Cerebellar nuclear complex (tissue), 1 donor: ENCODE measurements at places on chromosomes 16 and 17.

DNA sequence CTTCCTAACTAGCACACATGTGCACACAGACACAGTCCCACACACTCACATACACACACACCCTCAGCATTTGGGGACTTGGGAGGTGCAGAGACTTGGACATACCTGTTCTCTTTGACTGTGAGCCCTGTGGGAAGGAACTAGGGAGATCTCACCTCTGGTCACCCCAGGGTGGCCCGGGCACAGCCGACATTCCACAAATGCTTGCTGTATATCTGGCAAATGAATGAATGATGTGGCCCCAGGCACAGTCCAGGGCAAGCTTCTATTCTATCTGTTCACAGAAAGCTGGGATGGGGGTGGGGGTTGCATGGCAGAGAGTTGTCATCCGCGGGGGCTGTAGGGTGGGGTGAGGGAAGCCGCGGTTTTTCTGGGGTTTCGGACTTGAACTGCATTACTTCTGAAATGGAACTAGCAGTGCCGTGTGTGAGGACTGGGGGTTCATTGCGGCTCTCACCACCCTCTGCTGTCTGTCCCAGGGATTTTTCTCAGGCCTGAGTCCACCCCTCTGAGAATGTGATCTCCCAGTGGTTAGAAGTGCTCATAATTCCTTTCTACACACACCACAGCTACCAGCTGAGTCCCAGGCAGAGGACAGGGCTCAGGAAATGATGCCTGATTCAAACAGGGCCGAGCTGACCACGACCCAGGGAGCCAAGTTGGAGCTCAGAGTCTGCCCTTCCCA is 3.3 kb upstream of the RIPOR1 start:
- DNase-seq: no peak

DNA sequence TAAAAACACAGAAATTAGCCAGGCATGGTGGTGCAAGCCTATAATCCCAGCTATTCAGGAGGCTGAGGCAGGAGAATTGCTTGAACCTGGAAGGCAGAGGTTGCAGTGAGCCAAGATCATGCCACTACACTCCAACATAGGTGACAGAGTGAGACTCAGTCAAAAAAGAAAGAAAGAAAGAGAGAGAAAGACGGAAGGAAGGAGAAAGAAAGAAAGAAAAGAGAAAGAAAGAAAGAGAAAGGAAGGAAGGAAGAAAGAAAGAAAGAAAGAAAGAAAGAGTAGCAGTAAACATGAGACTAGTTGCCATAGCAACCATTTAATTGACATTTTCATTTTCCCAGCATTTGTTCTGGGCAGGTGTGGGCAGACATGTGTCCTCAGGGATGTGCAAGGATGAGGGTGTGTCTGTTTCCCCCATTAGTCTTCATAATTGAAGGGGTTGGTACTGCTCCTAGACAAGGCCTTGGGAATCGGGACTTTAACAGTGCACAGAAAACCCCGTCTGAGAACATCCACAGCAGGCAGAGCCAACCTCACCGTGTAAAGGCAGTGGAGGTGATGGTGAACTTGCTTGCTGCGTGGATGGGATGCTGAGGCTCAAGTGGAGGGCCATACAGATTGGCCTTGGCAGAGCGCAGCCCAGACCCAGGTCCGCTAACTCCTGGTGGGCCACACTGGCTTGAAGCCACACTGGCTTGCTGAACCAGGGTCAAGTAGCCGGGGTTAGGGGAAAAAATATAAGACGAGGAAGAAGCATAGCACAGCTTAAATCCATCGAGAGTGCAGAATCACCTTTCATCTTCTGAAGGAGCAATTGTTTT is 35.2 kb upstream of the KIFC3 start:
- no peak for DNase-seq

DNA sequence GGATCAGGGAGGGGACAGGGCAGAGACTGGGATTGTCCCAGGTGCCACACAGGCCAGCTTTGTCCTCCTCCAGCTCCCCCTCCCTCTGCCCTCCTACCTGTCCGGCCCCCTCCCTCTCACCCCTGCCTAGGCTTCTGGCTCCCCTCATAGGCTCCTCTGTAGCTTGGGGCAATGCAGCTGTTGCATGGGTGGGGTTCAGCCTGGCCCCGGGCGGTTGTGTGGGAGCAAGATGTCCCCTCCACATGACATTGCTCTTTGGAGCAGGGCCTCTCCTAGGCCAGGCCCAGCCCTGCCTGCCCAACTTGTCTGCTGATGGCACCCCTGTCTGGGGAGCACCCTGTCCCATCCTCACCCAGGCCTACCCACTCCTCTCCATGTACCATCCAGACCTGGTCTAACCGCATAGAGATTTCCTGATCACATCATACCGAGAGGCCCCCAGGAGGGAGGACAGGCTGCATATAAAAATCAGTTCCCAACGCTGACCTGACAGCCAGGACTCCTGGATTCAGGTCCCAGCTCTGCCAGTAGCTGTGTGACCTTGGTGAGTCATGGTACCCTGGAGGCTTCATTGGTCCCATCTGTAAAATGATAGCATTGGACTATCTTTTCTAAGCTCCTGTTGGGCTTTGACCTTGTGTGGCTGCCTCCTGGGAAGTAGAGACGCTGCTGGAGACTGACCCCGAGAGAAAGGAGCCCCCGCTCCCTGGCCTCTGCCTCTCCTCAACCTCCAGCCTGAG is 48.8 kb upstream of the DLX4 start:
- no peak for DNase-seq

DNA sequence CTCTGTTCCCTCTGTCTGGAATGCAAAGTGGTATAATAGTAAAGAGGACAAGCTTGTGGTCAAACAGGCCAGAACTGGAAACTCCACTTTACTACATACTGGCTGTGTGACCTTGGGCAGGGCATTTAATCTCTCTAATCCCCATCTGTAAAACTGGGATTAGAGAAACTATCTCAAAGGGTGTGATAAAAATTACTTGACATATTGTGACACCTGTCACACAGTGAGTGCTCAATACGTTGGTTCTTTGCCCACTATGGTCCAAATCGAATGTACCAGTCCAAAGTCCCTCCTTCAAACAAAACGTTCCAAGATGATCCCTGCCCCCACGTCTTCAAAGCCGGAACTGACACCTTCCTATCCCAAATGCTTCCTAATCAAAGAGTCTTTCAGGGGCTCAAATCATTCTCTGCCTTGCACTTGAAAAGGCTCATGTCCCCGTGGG is 734 bp downstream of the PGAP3 start:
- DNase-seq: no peak

DNA sequence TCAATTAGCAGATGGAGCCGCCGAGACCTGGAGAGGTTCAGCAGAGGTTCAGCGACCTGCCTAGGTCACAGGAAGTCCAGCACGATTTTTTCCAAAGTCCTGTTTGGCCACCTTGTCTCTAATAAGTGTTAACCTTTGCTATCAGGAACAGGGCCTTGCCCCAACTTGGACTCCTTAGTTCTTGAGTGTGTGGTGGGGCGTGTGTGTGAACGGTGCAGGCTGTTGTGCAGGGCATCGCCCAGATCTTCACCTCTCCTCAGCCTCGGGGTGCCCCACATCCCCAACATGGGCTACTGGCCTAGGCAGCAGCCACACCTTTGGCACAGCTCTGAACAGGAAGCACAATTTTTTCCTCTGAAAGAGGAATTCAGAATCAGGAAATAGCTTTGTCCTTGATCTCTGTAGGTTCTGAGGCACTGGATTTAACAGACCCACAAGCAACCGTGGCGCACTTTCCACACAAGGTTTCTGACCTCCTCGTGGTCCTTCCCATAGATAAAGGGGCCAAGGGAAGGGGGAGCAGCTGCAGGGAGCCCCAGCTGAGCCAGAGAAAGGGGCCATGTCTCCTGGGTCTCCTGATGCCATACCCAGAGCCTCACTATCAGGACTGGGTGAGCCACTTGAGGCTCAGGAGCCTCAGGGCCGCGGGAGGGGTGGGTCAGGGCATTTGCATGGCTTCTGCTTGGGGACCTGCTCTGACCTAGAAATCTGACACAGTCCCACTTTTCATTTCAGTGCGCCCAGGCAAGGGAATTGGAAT is 10.4 kb downstream of the MPRIP start:
- DNase-seq: no peak

DNA sequence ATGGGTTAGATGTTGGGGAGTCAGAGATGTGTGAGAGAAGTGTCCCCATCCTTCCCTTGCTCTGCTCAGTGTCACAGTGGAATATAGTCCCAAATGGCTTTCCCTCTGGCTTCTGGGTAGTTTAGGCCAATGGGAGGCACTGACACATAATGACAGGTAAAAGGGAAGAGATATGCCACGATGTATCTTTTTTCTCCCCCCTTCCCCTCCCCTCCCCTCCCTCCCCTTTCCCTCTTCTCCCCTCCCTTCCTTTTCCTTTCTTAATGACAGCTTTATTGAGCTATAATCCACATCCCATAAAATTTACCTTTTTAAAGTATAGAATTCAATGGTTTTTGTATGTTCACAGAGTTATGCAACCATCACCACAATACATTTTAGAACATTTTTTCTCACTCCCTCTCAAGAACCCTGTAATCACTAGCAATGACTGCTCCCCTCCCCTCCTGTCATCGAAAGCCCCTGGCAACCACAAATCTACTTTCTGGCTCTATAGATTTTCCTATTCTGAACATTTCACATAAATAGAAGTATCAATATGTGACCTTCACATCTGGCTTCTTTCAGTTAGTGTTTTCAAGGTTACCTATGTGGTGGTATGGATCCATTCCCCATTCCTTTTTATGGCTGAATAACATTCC is 617 bp upstream of the CCR7 start:
- DNase-seq: no peak

GRCh38 chr17:2967515-2967914 is 95.9 kb downstream of the OR1D5 start:
- no peak for DNase-seq

DNA sequence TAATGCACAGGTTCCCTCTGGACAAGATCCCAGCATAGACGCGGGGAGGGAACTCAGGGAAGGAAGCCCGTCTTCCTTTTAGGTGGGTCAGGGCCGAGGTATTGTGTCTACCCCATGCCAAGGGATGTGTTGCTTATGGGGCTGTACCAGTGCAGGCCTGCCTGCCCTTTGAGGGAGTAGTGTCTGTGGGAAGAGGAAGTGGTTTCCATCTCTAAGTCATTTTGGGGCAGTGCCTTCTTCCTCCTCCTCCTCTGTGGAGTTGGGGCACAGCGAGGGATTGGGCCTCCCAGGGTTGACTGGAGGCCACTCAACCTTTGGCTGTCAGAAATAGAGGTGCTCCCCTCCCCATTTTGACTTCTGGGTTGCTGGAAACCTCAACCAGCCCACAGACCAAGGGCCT is 26.5 kb downstream of the GJD3 start:
- no peak for DNase-seq

GRCh38 chr17:74778960-74779359 is 2.8 kb upstream of the NAT9 start:
- DNase-seq: no peak

DNA sequence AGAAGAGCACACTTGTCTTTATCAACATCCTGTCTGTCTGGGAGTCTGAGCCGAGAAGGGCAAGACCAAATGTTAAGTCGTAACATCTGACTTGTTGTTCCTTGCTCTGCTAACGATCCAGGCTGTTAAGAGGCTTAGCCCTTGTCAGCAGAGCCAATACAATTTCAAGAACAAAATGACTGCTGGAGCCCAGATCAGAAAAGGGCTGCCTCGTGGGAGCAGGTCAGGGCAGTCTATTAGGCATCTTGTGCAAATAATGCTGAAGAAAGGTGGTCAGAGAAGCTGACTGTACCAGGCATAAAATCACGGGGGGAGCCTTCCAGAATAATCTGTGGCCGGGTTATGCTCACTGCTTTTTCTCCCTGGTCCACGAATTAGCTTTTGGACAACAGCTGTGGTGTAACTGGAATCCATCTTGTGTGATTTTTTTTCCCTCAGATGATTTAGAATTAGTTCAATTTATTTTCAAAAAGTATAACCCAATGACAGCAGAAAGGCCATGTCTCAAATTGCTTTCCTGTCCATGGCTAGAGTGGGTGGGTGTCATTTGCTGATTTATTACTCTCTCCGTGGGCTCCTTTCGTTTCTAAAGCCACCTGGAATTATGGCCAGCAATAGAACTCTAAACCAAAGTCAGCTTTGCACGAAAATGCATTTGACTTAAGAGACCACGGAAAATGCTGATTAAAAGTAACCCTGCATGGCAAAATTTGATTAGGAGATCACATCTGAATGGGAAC is 221.1 kb upstream of the HSBP1 start:
- no peak for DNase-seq

- no peak for DNase-seq
Measured at GRCh38 chr17:11618861-11619566, 20.7 kb downstream of the DNAH9 start.

GRCh38 chr16:80569440-80570105 is 28.8 kb downstream of the DYNLRB2 start:
- no peak for DNase-seq

- no peak for DNase-seq
Measured at GRCh38 chr17:31802502-31802901, 56.5 kb downstream of the COPRS start.

- no peak for DNase-seq
Measured at GRCh38 chr17:32656886-32657285, 170.1 kb downstream of the CDK5R1 start.

- no peak for DNase-seq
Measured at GRCh38 chr16:86052115-86052670, 153.2 kb downstream of the IRF8 start.

DNA sequence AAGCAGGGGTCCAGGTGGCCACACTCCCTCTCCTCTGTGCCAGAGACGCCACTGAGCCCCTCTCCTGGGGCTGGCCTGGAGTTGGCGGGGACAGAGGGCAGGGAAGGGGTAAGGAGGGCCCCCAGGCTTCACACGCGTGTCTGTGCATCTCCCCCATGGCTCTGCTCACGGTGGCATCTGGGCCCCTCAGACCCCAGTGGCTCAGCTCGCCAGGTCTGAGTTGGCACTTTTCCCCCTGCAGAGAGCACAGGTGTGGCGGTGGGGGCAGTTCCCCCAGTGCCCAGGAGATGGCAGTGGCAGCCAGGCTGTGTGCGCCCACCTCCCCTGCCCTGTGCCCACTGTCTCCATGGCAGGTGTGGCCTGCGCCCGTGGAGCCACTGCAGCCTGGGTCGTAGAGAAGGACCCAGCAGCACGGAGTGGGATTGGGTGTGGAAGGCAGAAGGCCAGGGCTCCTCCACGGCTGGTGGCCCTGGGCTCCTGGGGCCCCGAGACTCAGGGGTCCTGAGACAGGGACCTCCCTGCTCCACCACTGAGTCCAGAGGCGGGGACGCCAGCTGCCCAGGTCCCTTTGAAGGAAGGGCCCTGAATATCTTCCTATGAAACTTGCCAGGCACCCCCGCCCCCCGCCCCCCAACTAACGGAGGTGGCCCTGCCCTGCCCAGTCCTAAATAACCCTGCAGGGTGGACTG is 4.3 kb upstream of the APRT start:
- DNase-seq: peak; percentile 5

GRCh38 chr17:37493249-37494027 is 3.7 kb downstream of the DUSP14 start:
- no peak for DNase-seq
